ENCODE measurements at places on chromosomes 6 and 20.

GRCh38 chr20:64228751-64229506 is 26.6 kb upstream of the PCMTD2 start:
- no peak for DNase-seq

- no peak for DNase-seq
Measured at GRCh38 chr6:25542984-25543910, 108.8 kb upstream of the SCGN start.

DNA sequence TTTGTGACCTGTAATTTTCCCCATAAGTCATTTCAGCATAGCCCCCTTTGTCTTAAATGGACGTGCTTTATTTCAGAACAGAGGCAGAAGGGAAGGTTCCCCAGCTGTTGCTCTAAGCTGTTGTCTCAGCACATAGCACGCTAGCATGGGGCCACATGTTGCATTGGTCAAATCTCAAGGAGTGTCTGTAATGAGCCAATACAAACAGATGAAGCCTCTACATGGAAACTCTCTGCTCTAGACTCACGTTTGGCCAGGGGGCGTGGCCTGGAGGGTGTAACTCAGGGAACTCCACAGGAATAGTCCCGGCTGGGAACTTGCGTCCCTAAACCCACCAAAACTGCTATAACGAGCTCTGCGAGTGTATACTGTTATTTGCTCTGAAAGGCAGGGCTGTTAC is 35.2 kb upstream of the SLC22A2 start:
- DNase-seq = no peak

- no peak for DNase-seq
Measured at GRCh38 chr6:167099707-167100106, 23.2 kb upstream of the CCR6 start.

- DNase-seq = no peak
Measured at GRCh38 chr6:93272896-93273295, 146.5 kb downstream of the EPHA7 start.

DNA sequence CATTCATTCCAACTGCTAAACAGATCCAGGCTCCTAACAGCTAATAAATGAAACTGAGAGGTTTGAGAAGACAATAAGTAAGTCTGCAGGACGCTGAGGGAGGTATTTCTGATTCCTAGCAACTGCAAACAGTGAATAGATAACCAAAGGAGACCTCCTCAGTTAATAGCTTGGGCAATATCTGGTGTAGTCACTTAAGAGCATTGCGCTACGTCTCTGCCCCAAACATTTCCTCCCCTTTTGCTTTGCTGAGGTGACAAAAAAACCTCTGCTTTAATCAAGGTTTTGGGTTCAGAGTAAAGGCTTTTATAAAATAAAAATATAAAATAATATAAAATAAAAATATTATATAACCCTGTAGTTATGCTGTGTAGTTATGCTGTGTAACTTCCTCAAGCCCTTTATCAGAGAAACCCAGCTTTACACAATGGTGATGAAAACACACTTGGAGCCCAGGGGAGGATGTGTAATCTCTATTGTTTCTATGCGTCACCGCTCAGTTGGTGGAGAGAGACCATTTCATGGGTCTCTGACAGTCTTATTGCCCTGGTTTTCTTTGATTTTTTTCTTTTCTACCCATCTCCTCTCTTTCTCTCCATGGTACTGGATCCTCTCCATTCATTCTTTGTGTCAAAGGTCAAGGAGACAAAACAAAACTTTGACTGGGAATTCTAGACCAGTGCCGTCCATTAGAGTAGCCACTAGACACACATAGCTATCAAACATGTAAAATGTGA is 18.9 kb upstream of the CALHM5 start:
- DNase-seq = no peak

DNA sequence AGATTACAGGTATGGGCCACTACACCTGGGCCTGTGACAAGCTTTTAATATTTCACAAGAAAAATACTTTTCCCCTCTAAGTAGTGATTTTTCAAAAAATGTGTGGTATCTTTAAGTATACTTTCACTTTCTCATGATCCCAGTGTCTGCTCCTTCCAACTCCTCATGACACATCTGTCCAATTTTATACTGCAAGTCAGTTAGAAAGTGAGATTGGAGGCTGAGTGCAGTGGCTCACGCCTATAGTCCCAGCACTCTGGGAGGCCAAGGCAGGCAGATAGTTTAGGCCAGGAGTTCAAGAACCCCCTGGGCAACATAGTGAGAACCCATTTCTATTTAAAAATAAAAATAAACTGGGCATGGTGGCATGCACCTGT is 20.2 kb downstream of the PIM1 start:
- no peak for DNase-seq

DNA sequence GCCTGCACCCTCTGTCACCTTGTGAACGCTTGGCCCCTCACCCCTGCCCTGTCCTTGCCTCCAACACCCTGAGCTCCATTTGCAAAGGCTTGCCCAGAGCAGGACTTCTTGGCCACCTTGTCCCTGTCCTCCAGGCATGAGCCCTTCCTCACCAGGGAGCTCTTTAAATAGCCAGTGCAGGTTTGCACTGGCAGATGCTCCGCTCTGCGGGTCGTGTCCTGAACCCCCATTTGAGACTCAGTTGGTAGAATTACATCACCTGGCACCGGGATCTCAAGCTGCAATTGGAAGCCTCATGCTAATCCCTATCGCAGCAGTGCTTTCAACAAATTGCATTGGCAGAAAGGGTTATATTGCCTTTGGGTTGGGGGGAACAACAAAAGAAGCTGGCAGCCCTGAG is 85.9 kb downstream of the TRMT6 start:
- DNase-seq = no peak

DNA sequence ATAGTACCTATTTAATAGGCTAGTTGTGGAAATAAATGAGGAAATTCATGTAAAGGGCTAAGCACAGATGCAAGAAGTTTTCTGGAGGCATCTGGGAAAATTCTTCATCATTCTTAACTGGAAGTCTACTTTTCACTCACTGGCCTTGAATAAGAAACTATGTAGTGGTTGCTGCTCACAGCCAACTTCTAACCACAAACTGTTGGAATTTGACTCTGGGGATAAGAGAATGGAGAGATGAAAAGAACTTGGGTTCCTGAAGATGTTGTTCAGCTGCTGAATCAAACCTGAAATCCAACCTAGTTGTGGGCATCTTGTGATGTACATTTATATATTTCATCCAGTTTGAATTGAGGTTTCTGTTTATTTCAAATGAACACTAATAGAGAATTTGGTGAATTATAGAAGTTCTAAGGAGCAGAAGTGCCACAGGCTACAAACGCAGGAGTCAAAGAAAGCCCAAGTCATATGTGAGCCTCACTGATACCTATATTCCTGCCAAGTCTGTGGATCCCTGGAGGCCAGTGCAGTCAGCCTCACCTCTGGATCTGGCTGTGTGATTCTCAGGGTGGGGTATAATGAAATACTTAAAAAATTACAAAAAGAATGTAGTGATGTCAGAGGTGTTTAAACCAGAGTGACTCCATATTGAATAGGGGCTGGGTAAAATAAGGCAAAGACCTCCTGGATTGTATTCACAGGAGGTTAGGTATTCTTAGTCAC is 18.7 kb upstream of the MEI4 start:
- DNase-seq = no peak

GRCh38 chr6:88494401-88495140 is 328.4 kb upstream of the CNR1 start:
- no peak for DNase-seq

DNA sequence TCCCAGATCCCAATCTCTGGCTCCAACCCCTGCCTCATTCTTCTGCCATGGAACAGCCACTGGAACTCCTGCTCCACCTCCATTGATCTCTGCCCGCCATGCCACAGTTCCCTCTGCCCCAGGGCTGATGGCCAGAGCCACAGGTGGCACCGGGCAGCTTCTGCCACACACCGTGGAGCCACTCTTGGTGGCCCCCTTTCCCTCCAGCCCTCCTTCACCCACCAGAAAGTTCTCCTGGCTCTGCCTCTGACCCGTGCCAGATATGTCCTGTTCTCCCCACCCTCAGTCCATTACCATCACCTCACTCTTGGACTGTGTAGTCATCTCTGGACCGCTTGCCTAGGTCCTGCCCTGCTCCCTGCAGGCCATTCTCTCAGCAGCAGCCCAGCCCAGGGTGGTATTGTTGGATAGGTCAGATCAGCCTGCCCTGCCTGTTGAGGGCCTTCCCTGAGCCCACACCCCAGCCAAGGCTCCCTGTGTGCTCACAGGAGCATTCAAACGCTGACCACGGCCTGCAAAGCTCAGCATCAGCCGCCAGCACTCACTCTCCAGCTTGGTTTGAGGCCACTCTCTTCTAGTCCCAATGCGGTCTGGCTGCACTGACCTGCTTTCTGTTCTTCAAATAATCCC is 16.8 kb upstream of the SYNDIG1 start:
- no peak for DNase-seq

DNA sequence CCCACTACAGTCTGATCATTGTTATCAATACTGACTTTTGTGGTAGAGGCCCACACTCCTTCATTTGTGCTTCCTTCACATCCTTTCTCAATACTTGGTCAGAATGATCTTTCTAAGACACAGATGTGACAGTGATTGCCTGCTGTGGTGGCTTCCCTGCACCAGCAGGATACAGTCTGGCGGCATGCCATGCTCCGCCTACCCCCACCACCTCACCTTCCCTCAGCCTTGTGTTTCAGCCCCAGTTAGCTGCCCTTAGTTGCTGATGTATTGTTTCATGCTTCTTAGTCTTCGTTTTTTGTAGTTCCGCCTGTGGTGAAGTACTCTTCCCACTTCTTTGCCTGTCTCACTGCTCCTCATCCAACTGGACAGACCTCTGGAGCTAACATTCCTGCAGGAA is 10.9 kb downstream of the LRRC1 start:
- peak; percentile 3 for DNase-seq

DNA sequence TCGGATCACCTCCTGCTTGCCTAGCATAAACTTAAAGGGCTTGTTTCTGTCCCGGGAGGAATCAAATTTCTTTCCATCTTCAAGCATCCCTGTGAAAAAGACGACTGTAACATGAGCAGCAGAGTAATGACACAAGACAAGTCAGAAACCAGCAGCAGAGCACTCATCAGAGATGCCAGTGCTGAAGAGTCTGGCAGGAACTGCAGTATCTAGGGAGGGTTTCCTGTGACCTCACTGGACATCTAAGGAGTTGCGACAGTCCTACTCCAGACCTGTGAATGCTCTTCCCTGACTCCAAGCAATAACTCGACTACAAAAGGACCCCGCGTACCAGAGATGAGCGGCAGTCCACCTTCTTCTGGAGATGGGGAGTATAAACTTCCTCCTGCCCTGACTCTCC is 17.3 kb downstream of the FKBP1A start:
- no peak for DNase-seq

DNA sequence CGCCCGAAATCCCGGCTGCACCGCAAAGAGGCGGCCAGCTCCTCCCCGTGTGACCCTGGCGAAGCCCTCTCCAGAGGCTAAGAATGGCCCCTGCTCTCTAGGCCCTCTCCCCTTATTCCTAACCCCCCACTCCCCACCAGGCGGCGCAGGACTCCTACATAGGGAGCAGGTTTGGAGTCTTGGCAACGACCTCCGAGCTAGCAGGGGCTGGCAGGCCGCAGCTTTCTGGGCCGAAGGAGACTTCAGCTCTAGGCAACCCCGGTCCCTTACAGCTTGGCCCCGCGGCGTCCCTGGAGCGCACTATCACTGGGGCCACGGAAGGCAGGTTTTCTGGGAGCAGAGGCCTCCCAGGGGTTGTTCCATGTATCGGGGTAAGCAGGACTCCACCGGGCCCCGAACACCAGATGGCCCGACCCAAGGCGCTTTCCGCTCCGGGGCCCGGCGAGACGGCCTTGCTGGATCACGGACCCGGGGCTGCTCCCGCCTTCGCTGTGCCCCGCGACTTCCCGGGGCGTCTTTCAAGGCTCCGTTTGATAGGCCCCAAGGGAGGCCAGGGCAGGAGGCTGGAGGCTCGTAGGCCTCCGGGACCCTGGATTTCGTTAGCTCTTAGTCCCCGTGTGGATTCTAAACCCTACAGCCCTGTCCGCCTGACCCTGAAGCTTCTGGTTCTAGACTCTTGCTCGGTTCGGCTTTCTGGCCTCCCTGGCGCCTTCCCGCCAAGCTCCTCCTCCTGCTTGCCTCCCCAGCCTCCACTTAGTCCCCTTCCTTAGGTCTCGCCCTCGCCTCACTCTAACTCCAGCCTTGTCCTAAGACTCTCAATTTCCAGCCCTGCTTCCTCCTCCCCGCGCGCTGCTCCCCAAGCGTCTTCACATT is 1.9 kb downstream of the SLC32A1 start:
- DNase-seq = peak; percentile 44

GRCh38 chr20:49843770-49844380 is 31.2 kb downstream of the SLC9A8 start:
- no peak for DNase-seq

- DNase-seq = no peak
Measured at GRCh38 chr6:113148566-113148965, 708.6 kb upstream of the MARCKS start.

DNA sequence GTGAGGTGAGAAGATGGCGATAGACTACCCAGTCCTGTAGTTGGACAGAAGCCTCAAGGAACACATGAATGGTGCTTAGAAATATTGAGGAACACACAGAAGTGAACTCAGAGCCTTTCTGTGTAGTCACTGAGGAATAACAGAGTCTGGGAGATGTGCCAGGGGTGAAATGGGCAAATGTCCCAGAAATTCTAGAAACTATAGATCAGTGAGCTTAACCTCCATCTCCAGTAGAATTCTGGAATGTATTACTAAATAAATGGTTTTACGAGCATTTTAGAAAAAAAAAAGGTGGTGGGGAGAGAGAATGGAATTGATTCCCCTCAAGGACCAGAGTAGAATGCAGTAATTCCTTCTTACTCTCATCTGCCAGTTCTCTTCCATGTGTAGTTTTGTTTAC is 380.0 kb downstream of the LMBRD1 start:
- DNase-seq = no peak

- no peak for DNase-seq
Measured at GRCh38 chr6:82178077-82178758, 69.3 kb downstream of the IBTK start.

- no peak for DNase-seq
Measured at GRCh38 chr20:24149175-24149574, 160.6 kb upstream of the GGTLC1 start.

- DNase-seq = no peak
Measured at GRCh38 chr6:149261364-149262040, 56.0 kb upstream of the TAB2 start.

GRCh38 chr6:129022011-129022553 is 139.1 kb downstream of the LAMA2 start:
- no peak for DNase-seq
